ENCODE measurements at places on chromosomes 13 and 19.
A peak's percentile ranks its signal among the peaks of the same experiment; 100 is the strongest.

- DNase-seq = no peak
Observed at GRCh38 chr13:107886118-107886517, 329.2 kb downstream of the LIG4 start.

DNA sequence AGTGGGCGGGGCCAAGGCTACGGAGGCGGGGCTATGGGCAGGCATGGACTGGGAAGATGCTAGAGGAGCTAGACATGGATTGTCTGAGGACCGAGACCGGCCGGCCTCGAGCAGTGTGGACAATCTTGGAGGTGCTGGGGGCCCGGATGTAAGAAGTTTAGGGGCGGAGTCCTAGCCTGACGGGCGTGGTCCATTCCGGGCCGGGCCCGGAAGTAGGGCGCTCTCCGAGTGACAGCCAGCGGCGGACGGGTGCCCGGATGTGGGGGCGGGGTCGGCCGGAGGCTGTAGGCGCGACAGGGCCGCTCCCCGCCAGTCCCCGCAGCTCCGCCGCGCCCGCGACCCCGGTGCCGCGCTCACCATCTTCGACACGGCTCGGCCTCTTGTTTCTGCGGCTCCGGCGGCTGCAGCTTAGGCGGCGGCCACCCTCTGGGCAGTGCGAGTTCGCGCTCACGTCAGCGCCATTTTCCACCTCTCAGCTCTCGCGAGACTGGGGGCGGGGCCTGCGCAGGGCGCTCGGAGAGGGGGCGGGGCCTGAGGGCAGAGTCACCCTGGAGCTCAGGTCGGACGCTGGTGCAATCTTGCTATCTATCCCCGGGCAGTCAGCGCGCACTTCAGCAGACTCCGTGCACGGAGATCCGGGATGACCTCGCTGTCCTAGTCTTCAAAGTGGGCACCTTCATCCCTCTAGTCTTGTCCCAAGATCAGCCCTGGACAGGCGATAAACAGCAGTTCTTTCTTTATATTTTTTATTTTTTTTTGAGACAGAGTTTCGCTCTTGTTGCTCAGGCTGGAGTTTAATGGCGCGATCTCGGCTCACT, at the start of gene ZNF414:
Gene ZNF414 (minus strand): TSS at position 481 of the 818 bp plus-strand sequence. CDS start 121 bp downstream, at position 360.
- peak; percentile 37 for DNase-seq

DNA sequence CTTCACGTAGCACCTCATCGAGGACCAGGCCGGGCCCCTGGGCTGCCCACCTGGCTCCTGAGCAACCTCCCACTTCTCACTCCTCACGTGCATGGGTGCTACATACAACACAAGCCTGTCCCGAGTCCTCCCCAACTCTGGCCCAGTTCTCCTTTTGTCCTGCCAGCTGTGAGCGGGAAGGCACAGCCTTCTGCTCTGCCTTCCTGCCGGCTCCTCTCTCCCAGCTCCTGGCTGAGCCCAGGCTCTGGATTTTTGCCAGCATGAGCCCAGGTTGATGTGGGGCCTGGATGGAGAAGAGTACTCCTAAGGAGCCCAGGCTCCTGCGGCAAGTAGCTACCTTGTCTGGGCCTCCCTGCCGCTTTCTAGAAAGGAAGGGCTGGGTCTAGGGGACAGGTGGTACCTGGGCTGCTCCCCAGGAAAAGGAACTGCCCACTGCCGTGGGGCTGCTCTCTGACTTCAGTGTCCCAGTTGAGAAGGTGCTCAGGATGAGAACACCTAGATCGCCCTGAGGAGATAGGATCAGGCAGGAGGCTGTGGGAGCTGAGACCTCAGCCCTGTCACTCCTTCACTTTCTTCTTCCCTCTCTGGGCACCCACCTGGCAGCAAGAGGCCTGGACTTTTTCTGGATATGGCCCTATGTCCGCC, 23.6 kb downstream of the LYL1 start:
- DNase-seq = no peak

DNA sequence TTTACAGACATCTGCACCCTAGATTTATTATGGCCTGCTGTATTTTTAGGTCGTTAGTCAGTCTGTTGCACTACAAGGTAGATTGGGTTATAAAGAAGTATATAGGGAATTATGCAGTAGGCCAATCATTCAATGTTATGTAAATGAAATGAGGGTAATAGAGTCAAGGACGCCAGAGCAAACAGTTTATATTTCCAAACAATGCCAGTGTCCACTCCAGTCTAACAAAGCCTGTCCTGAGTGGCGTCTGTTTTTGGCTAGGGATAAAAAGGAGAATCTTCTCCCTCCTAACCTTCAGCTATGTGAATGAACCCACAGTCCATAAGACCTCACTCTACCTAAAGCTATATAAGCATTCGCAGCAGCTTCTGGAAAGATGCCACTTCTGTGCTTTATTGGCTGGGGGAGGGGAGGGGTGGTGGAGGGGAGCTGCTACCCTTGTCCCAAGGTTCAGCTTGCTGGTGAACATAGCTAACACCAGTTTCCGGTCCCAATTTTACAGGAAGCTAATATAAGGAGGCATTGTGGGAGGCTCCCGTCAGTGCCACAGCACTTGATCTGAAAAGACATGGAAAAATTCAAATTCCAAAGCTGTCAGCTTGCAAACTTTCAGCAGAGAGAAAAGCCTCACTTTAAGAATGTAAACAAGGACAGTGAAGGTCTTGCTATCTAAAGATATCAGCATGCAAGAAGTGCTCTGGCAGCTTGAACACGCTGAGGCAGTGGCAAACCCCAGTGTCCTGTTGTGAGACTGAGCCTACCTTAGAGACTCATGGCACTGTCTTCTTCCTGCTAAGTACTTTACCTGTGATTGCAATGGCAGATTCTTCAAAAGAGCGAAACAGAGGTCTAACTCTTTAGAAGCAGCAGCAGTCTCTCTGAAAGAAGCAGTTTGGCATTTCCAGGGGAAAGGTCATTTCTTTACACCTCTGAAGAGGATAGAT, 369.9 kb downstream of the PCDH9 start:
- DNase-seq = no peak

GRCh38 chr19:17754634-17755442, 3.6 kb downstream of the FCHO1 start:
- no peak for DNase-seq

DNA sequence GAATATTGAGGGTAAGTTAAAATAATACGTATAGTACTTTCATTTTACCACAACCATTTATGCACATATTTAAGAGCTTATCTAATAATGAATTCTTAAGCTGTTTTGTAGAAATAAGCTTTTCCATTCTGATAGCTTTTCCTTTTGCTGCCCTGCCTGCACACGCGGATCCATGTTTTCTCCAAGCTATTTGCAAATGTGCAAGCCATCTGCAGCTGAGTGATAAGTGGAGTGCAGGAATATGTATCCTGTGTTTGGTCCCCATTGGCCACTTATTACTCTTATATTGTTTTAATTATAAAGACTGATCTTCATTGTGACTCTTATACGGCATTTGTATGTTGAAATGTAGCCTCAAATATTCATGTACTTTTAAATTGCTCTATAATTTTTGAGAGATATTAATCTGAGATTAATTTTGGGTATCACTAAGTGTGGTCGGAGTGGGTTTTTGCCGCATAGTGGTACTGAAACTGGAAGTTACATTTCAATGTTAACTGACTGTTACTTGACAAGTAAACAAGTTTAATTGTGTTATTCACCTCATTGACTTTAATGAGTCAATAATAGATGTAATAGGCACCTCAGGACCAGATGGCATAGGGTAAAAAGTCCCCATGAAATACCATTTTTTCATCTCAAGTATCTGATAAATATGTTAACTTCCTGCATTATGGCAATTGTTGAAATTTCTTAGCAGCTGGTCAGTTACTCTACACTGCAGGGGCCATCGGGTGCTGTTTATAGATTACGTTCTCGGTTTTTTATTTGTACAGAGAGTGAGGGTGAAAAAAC, 1567.4 kb downstream of the EFNB2 start:
- DNase-seq = no peak

- DNase-seq = no peak
Observed at GRCh38 chr13:85725433-85725832, 73.8 kb downstream of the SLITRK6 start.

- no peak for DNase-seq
Observed at GRCh38 chr19:43563816-43564457, 11.4 kb downstream of the XRCC1 start.

DNA sequence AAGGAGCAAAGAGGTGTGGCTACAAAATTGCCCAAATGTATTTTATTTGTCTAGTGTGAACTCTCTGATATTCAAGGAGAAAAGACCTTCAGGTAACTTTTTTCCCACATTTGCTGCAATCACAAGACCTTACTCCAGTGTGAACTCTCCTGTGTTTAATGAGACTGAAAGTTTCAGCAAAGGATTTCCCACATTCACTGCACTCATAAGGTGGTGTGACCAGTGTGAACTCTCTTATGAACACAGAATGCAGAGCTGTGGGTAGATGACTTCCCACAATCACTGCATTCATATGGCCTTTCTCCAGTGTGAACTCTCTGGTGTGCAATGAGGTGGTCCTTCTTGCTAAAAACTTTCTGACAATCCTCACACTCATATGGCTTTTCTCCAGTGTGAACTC, 16.4 kb downstream of the ZNF814 start:
- no peak for DNase-seq

- DNase-seq = no peak
Observed at GRCh38 chr13:48068036-48068435, 26.9 kb downstream of the MED4 start.

DNA sequence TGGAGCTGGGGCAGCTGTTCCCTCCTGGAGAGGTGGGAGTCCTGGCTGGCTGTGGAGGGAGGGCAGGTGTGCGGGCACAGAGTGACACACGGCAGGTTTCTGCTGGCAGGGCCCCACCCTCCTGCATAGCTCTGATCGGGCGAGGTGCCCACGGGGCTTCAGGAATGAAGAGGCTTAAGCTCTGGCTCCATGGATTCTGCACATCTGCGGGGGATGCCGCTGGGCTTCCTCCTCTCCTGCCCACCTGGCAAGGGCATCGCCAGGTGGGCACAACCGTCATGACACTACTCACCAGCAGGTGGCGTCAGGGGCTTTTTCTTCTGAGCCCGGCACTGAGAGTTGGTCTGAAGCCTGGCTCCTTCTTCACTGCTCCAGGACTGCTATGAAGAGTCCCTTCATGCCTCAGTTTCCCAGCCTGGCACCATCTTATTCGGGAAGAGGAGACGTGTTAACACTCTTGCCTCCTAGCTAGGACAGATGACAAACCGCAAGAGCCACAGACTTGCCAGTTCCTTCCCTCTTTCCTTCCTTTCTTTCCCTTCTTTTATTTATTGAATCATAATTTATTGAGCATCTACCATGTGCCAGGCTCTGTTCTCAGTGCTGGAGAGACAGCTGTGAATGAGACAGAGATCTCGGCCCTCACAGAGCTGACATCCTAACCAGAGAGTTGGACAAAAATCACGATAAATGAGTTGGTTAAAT, 15.2 kb upstream of the PAK4 start:
- DNase-seq = peak; percentile 54

GRCh38 chr13:43159026-43159461, 135.7 kb downstream of the DNAJC15 start:
- DNase-seq = peak; percentile 32

DNA sequence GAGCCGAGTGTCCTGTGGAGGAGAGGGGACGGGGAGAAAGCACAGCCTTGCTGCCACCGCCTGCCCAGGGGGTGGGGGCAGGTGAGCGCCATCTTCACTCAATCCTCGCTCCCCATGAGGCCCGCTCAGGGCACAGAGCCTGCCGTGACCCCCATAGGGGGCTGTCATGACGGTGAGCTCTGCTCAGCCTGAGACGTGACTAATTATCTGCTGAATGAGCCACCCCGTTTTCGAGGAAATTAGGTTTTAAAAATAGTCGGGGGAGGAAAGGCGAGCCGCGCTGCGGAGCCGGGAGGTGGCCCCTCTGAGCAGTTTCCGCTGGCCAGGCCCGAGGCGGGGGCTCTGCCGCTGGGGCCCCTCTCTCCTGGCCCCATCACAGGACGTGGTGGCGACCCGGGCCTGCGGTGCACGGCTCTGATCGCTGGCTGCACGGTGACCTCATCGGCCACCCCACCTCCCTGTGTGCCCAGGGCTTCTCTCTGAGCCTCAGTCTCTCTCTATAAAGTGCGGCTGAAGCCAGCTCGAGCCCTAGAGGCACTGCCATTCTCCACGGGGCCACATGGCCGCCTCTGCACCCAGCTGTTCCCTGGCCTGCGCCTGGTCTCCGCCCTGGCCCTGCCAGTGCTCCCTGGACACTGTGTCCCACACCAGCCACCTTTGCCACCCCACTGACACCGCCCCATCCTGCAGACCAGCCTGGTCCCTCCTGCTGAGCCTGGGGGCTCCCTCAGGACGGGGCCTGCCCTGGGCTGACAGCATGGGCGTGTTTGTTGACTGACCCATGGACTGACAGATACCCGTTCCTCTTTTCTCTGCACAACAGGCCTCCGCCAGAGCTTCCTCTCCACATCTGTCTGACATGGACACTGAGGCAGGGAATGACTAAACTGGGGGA, 28.3 kb downstream of the PIP5K1C start:
- DNase-seq = no peak

DNA sequence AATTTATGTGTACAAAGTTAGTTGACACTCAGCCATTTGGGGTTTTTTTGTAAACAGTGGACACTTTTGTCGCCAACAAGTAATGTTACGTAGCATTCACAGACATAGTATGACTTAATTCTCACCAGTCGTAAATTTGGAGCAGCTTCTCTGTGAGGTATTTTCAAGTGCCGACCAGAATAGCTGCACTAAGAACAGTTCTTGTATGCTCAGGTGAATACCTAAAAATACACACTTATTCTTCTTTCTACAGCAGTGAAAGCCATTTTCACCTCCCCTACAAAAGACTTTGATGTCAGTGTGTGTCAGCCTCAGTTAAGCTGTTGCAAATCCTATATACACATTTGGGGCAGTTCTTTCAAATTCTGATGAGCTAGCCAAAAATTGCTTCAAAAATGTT, 206.5 kb downstream of the ENOX1 start:
- no peak for DNase-seq

DNA sequence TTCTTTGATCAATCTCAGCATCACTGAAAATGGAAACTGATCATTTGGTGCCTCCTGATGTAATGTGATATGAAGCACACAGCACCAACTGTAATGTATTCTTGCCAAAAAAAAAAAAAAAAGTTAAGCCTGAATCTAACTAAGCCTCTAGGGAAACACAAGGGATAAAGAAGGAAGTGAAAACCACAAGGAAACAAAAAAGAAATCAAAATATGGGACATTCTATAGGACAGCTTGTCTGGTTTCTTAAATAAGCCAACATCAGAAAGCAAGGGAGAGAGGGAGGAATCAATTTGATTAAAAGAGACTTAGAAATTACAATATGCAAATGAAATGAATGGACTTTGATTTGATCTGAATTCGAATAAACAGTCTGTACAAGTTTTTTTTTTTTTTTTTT, 20.6 kb upstream of the METTL21C start:
- no peak for DNase-seq

GRCh38 chr13:99425485-99426341, 75.6 kb upstream of the TM9SF2 start:
- DNase-seq = no peak

- no peak for DNase-seq
Observed at GRCh38 chr13:100533588-100534041, 55.0 kb downstream of the GGACT start.

GRCh38 chr19:17787274-17787913, 7.5 kb upstream of the B3GNT3 start:
- DNase-seq = no peak

GRCh38 chr19:8144273-8144995, 5.0 kb downstream of the FBN3 start:
- DNase-seq = no peak
